ENCODE measurements at places on chromosomes 1 and 21.

- no peak for DNase-seq
Measured at GRCh38 chr1:199295107-199295506, 656.3 kb downstream of the PTPRC start.

GRCh38 chr1:37719572-37720195 is 27.4 kb downstream of the CDCA8 start:
- no peak for DNase-seq

GRCh38 chr1:153773096-153773921 is 1.9 kb upstream of the SLC27A3 start:
- no peak for DNase-seq

DNA sequence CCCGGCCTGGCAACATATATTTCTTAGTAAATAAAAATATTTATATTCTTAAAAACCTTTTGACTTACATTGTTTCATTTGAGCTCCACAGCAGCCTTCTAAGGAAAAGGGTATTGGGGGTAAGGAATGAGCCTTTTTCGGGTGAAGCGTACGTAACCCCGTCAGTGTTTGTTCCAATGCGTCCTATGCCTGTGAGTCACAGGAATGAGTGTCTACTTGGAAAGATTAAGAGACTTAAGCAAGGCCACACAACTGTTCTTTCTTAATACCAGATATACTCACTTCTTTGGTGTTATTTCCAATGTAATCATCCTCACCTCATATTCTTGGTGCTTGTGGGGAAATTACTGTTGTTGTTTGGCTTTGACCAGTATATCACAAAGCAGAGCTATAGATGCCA is 22.7 kb downstream of the WDTC1 start:
- no peak for DNase-seq

DNA sequence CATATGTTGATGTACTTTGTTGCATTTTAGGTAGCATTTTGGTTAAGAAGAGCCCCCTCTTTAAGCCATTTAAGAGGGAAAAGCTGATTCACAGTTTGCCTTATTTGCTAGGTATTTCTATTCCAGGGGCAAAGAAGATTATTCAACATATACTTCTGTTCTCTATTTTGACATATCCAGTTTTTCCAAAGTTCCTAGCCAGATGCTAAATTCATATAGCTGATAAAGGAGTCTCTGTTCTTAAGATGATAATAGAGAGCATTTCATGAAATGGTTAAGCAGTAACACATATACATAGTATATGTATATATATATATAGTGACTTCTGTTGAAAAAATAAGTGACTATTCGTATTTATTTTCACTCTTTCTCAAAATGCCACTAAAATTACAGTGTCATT is 15.5 kb upstream of the CD55 start:
- DNase-seq: no peak

- DNase-seq: no peak
Measured at GRCh38 chr1:183864611-183865010, 59.7 kb downstream of the RGL1 start.

DNA sequence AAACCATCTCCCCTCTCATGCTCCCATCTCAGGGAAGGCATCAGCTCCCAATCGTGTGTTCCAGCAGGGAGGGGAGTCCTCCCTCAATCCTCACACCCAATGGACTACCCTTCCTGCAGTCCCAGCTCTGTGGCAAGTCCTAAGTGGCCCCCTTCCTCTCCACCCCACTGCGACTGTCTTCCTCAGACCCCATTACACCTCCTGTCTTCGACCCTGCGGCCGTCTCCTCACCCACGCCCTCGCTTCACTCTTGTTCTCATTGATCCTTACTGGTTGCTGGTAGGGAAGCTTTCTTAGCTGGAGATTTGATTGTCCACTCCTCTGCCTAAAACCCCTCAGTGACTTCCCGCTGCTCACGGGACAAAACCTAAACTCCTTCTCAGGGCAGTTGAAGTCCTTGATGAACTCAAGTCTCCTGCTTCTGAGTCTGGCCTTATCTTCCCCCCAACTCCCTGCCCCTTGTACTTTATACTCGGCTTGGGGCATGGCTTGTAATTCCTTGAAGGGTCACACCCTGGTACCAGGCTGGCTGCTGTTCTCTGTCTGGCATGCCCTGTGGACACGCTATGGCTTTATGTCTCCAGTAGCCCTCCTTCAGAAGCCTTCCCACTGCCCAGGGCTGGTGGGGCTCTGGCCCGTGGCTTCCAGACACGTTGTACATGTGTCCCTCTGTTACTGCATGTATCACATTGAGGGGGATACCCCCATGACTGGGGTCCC is 2.3 kb upstream of the EPS8L3 start:
- DNase-seq: no peak

DNA sequence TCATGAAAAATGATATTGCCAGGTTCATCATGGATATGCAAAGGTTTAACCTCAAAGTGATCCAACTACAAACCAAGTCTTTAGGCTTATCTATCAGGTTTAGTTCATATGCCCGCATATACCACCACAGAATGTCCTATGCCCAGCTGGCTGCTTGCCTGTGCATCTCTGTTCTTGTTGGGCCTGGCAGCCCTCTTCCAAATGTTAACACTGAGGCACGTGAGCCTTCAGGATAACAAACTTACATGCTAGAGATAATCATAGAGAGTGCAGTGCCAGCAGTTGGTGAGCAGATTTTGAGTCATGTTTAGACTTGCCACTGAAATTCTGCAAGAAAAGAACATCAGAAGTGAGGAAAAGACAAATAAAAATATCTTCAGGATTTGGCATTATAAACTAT is 607.9 kb upstream of the TMPRSS15 start:
- DNase-seq: no peak

DNA sequence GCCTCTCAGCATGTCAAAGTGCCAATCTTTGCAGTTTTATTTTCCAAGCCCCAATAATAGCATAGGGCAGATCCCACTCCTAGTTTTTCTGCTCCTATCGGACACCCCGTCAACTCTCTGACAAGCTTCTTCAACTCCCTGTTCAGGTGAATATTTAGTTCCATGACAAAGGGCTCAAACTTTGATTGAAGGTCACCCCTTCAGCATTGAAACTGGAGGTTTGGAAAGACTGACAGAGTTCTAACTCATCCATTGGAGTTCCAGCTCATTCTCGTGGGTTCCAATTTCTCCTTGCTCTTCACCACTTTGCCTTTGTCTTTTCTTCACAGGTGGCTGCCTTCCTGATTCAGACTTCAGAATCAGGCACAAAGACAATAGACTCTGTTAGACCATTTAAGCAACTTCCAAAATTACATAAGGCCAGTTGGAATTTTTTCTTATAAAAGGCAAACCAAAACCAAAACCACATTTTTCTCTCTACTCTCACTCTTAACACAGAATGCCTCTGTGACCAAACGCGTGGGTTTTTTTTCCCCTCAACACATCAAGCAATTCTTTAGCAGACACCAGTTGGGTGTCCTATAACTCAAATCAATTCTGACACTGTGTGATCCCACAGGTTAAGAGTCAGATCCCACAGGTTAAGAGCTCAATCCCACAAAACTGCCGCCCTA is 169.3 kb upstream of the USP25 start:
- no peak for DNase-seq

DNA sequence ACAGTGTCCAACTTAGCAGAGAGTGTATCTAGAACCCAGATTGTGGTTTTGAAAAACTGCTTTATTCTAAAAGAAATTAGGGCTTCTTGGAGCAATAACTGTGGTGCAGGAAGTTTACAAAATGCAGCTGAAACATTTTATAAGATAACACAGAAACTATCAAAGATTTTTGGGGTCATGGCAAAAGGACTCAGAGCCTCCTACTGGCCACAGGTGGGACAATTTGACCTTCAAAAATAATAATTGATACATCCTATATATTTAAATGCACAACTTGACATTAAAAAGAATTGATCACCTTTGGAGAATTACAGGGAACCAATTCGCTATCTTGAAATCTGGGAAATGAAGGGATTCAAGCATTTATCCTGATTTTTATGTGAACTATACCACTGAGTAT is 235.2 kb downstream of the RPS6KC1 start:
- no peak for DNase-seq
